T-helper 2 cell treated with Interferon-gamma antibody and Interleukin-4, amounts not matched to agents 5 μg/mL and 100 μg/mL, for 36 hours (primary cell): ENCODE measurements at places on chromosomes 16 and 17.

GRCh38 chr16:88118376-88118775, 167.1 kb downstream of the BANP start:
- H3K27me3 ChIP-seq: no peaks in the 10 kb centered on the region
- H3K4me3 ChIP-seq: no peak overlapping the region
- DNase-seq: no peak

GRCh38 chr16:77885571-77886295, 97.4 kb downstream of the VAT1L start:
- H3K27me3 ChIP-seq: peaks cover 8% of the 10 kb centered on the region
- no peaks in the 10 kb centered on the region for H3K4me1 ChIP-seq
- no peak overlapping the region for H3K27ac ChIP-seq
- no peak overlapping the region for H3K4me3 ChIP-seq

- H3K4me3 ChIP-seq: peak within 1 kb of the TSS; percentile 99
- H3K36me3 ChIP-seq: peaks cover 4% of the 10 kb centered on the region
- peak within 1 kb of the TSS; percentile 100 for H3K27ac ChIP-seq
- no peak for DNase-seq
- H3K4me1 ChIP-seq: peaks cover 14% of the 10 kb centered on the region
Observed at GRCh38 chr16:2531371-2531695, at the start of gene CEMP1. Gene CEMP1 (minus strand): TSS chr16:2531408. CDS start chr16:2531073, 335 bp downstream.

- H3K27me3 ChIP-seq: peaks cover 40% of the 10 kb centered on the region
- DNase-seq: no peak
- H3K27ac ChIP-seq: no peak overlapping the region
- no peaks in the 10 kb centered on the region for H3K36me3 ChIP-seq
Observed at GRCh38 chr17:979212-979538, 401 bp downstream of the NXN start.

- H3K4me1 ChIP-seq: peaks cover 26% of the 10 kb centered on the region
- no peak overlapping the region for H3K27ac ChIP-seq
- H3K27me3 ChIP-seq: no peaks in the 10 kb centered on the region
Observed at GRCh38 chr16:56911771-56912571, 20.0 kb upstream of the HERPUD1 start.

DNA sequence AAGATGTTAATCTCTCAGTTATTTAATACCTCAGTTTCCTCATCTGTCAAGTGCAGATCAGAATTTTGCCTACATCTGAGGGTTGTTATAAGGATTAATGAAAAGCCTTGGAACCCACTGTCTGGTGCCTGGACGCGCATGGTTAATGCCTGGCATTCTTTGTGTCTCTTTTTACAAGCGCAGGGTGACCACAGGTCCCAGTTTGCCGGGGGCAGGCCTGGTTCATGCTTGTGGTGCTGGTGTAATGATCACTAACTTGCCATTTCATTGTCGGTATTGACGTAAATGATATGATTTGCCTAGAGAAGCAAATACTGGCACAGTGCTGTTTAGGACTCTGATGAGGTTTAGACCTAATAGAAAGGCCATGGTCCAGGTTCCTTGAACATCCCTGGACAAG, 23.1 kb downstream of the MRC2 start:
- no peak overlapping the region for H3K27ac ChIP-seq
- H3K36me3 ChIP-seq: no peaks in the 10 kb centered on the region
- no peak for DNase-seq
- H3K27me3 ChIP-seq: peaks cover 60% of the 10 kb centered on the region
